Cortex of kidney (tissue), 1 donor: ENCODE measurements at places on chromosomes 12 and 14.

- no peak for DNase-seq
Observed at GRCh38 chr12:57069523-57069922, 9.1 kb downstream of the NEMP1 start.

DNA sequence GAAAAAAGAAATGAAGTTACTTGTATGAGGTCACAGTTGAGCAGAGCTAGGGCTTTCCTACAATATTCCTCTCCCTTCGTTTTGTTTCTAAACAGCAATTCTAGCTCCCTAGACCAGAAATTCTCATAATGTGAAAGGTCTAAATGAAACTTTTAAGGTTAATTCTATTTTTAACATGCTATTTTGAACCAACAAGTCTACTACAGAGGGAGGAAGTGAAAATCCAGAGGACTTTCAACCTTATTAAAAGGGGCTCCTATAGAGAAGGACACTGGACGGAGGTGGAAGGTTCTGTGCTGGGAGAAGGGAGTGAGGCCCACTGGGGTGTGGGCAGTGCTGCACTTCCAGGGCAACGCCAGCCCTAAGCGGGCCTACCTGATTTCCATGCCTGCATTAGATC is 13.4 kb downstream of the GSG1 start:
- no peak for DNase-seq

- DNase-seq: no peak
Observed at GRCh38 chr12:34294137-34294536, 271.8 kb downstream of the ALG10 start.

GRCh38 chr12:107225635-107226034 is 132.3 kb upstream of the CRY1 start:
- no peak for DNase-seq

DNA sequence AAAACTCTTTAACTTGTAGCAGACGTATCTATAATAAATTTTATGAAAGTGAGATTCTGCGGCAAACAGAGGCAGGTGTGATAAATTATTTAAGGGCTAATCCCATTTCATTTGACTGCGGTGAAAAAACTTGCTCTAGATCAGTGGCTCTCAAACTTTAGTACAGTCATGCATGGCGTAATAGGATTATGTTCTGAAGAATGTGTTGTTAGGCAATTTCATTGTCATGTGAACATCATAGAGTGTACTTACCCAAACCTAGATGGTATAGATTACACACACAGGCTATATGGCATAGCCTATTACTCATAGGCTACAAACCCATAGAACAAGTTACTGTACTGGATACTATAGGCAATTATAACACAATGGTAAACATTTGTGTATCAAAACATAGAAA is 83.7 kb downstream of the HEATR5A start:
- no peak for DNase-seq

DNA sequence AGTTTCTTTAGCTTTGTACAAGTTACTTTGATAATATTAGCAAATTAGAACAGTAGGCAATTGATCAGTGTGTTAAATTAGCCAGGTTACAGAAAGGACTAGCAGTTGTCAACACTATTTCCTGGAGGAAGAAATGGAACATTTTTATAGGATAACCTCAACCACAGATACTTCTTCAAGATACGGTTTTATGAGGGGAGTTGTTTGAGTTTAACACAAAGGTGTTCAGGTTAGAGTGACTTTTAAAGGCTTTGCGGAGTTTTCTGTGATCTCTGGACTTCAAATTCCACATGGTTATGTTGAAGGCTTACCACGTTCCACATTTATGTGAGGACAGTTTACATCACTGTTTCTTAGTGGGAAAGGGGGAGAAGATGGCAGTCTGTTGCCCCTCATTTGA is 19.3 kb downstream of the YARS2 start:
- no peak for DNase-seq

- no peak for DNase-seq
Observed at GRCh38 chr12:130198026-130198662, 35.9 kb downstream of the FZD10 start.

DNA sequence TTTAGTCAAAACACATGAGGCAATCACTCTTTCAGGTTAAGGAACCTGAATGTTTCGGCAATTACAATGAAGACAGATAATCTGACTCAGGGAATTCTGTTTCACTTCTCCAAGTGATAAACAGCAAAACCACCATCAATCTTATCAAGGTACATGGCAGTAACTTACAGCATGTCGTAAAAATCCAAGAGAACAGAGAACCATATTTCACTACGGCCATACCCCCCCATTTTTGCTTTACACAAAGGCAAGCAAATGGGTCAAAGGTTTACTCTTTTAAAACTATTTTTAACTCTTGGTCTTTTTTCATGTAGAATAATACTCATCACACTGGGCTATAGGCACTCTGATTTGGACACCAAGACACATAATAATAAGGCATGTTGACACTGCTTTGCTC is 102.4 kb downstream of the PPM1H start:
- DNase-seq: no peak

GRCh38 chr12:52789637-52790426 is 6.1 kb downstream of the KRT3 start:
- DNase-seq: no peak

DNA sequence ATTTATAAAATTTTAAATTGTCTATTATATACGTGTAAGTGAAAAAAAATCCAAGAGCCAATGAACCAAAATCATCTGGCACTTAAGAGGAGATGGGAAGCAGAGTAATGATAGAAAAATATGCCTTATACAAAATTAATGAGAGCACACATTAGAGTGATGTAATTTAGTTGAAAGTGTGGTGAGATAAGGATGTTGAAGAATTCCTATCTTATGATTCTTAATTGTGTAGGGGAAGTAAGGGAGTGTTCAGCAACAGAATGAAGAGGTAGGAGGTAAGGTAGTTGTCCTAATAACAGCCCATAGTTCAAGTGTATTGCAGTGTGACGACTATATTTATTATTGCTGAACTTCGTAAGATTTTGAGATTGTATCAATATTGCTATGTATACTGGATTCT is 843.4 kb upstream of the FLRT2 start:
- DNase-seq: no peak

DNA sequence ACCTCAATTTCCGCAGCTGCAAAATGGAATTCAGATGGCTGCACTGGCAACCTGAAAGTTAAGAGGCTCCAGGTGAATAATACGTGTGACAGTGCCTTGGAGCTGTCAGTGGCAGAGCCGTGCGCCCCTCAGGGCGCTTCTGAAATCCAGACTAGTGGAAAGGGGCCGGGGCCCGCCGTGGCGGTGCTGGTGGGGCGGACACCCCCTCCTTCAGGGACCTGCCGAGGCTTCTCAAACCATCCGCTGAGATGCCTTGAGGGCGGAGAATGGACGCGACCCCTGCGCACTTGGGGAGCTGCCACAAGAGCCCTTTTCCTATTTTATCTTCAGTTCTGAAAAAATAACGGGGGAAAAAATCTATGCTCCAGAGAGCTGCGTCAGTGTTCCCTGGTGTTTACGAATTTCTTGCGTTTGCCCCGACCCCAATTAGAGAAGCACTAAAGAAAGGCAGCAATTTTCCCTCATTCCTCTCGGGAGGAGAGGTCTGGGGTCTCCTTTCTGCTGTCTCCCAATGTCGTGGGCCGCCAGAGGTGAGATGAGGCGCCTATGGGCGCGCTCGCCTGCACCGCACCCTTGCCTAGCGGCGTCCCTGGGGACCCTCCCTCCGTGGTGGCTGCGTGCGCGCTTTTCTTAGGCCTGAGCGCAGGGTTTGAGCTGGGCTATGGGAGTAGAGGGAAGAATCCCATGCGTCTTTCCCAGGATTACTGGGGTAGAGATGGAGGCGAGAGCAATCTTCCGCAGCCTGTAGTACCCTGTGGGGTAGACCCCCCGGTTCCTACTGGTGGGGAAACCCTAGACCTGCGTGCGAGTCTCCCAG is 2.2 kb downstream of the NOS1 start:
- no peak for DNase-seq

GRCh38 chr14:100967930-100968329 is 64.4 kb upstream of the RTL1 start:
- DNase-seq: no peak

- DNase-seq: no peak
Observed at GRCh38 chr12:89180496-89180895, 171.8 kb downstream of the DUSP6 start.
